ENCODE measurements at places on chromosomes 3 and 15. TPM values are rescaled to one million over a fixed set of nuclear protein-coding genes. Genes with fewer than 3 reads are reported as not detected.

GRCh38 chr3:129529436-129530210, 1.2 kb downstream of the RHO start:
- DNase-seq = no peak

DNA sequence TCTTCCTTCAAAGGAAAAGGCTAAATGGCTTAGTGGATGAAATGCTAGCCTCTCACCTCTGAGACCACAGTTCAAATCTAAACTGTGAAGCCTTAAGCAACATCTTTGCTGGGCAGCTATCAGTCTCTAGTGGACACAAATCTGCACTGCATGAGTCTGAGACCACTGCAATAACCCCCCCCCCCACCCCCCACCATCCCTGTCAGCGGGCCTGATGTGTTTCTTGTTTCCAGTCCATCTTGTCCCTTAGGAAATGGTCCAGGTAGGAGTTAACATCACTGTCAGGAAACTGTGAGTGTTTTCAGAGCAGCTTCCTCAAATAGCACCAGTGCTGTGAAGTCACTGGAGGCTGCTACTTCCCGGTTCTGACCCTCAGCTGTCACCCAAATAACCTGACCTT, 140.6 kb upstream of the TMCO5A start:
- no peak for DNase-seq

DNA sequence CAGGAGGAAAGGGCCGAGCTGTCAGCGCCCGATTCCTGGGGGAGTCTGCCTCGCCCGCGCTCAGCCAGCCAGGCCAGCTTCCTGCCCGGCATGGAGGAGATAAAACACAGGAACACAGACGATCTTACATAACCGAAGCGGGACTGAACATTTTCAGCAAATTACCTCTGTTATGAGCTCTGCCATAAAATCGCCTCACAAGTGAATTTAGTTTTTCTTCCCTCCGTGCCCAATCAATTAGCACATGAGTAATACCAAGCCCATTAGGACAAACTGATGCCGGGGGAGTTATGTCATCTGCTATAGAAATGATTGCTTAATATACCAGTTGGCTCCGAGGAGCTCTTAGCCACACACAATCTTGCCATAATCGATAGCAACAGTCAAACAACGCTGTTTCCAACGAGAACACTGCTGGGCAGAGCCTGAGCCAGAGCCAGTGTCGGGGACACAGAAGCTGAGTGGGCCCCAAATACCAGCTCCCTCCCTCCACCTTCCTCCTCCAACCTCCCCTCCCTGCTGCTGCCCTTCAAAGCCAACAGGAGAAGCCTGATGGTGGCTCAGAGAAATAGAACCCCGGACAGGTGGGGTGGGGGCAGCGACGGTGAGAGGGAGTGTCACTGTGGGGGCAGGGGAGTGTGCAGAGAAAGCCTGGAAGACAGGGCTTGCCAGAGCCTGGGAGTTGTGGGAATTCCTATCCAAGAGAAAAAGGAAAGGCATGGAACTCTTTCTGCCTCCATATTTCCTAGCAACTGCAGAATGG, 279.4 kb upstream of the TLE3 start:
- DNase-seq = peak; percentile 2

GRCh38 chr3:46417841-46418611, 11.0 kb downstream of the CCRL2 start:
- no peak for DNase-seq

GRCh38 chr3:175702956-175703355, 843.8 kb downstream of the NAALADL2 start:
- DNase-seq = no peak

Gene CRYBG3
- 4.9 TPM for polyA plus RNA-seq

Data from IMR-90 (cell line).